ENCODE measurements at places on chromosomes 3 and 15. TPM values are rescaled to one million over a fixed set of nuclear protein-coding genes. Genes with fewer than 3 reads are reported as not detected.

GRCh38 chr3:113194823-113195401 is 16.4 kb upstream of the BOC start:
- peak; percentile 86 for DNase-seq

DNA sequence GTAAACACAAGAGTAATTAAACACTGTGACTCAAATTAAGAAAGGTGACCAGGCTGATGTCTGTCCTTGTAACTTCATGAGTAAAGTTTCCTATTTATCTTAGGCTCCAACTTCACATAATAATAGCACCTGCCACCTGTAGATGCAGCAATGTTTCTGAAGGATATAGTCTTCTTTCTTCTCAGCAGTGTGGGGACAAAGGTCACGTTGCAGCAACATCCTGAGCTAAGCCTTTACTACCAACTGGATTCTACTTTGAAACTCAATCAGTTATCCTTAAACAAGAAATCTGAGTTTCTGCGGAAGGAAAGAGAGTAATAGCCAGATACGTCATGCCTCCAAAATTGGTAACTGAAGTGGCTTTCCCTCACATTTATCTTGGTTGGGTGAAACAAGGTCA is 253.1 kb downstream of the RBMS3 start:
- no peak for DNase-seq

DNA sequence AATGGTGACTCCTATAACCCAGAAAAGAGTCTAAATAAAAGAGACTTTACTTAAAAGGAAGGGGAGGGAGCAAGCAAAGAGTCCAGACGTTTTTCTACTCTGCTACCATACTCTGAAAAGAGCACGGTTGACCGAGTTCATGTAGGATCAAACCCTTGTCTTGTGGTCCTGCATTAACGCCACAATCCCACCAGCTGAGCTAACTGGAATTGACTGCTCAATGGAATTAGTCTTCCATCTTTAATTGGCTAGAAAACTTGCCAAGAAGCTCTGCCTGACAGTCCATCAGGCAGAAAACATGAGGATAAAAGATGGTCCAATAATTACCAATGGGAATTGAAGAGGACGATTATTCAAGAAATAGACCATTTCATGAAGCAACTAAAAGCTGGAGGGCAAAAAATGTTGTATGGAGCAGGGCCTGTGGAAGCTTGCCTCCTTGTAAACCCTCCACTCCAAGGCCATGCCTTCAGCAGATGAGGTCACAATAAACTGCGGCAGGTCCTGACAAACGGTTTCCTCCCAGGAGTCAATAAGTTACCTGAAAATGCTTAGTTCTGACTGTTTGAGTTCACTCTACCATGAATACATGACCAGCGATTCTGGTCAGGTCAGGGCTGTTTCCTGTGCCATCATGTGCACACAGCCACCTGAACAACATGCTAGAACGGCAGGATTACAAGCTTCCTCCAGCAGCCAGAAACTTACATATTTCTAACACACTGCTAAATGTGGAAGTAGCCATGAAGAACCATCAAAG is 35.6 kb upstream of the ARHGEF3 start:
- DNase-seq, result no peak

- DNase-seq, result no peak
These were observed 170.7 kb downstream of the TIGIT start for GRCh38 chr3:114464548-114464947.

DNA sequence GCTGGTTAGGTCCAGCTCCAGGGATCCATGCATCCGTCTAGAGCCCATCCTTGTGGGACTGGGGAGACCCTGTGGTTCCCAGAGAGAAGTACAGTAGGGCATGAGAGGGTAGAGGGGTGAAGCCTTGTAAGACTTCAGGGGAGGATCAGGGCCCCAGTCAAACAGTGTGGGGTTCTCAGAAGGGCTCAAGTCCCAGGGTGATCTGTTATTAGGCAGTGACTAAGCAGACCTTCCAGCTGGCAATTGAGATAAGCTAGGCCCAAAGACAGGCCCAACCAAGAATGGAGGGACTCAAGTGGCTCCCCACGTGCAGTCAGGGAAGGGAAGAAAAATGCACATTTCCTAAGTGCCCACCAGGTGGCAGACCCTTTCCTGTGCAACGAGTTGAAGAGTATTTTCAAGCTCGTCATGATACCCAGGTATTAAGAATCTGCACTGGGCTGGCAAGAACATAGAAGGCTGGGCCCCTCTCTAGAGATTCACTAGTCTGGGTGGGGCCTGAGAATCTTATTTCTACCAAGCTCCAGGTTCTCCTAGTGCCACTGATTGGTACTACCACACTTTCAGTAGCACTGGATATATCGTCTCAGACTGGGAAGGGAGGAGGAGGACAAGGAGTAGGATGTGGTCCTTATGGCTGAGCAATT is 240.8 kb downstream of the NR1D2 start:
- peak; percentile 46 for DNase-seq

- DNase-seq, result no peak
These were observed 43.4 kb downstream of the TPRA1 start for GRCh38 chr3:127546970-127547733.

DNA sequence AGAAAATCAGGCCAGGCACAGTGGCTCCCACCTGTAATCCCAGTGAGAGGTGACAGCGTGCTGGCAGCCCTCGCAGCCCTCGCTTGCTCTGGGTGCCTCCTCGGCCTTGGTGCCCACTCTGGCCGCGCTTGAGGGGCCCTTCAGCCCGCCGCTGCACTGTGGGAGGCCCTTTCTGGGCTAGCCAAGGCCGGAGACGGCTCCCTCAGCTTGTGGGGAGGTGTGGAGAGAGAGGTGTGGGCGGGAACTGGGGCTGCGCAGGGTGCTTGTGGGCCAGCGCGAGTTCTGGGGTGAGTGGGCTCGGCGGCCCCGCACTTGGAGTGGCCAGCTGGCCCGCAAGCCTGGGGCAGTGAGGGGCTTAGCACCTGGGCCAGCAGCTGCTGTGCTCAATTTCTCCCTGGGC is 252.6 kb downstream of the FOXP1 start:
- no peak for DNase-seq

GRCh38 chr3:32334675-32335074 is 57.0 kb upstream of the CMTM7 start:
- DNase-seq, result no peak

DNA sequence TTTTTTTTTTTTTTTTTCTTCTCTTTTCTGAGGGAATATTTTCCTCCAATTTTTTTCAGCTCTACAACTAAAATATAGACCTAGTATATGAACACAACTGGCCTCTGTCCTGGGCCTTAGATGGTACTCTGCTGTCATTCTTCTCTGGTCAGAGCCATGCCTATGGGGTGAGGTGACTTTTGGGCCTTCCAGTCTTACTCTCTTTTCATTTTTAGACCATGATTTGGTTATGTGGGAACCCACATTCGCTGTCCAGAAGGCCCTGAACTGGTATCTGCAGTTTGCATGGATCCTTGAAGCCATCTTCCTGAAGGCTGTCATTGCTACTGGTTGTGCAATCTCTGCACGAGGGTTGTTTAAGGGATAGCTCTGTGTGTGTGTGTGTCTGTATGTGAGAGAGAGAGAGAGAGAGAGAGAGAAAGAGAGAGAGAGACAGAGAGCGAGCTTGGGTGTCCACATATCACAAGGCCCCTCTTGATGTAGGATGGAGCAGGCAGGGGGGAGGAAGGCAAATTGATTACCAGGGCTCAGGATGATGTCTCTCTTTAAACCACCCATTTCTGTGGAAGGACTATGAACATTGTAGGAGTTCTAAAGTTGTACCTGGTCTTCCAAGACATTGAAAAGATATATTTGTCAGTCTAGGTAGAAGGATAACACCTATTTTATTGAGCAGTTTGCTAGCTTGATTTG is 6.9 kb downstream of the TGFBR2 start:
- DNase-seq, result no peak

- peak; percentile 54 for DNase-seq
These were observed 1435.2 kb upstream of the CADM2 start for GRCh38 chr3:83523470-83524073.

DNA sequence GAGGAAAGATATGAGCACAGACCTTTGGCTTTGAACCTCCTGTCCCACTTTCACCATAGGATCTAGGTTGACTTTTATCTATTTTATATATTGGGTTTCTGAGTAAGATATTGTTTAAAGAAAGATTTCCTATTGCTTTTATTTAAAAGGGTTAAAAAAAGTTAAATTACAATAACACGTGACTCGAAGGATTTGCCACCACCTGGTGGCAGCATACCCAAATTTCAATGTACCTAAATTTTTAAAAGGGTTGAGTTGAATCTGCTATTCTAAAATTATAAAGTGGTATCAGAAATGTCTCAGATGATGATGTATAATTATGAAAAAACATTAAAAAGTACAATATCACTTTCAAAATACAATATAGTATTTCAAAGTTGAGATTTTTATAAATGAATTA is 368.4 kb downstream of the MECOM start:
- peak; percentile 58 for DNase-seq

- DNase-seq, result no peak
These were observed 166.5 kb upstream of the CTDSPL start for GRCh38 chr3:37695138-37695537.

- DNase-seq, result no peak
These were observed 28.8 kb upstream of the TRIM59 start for GRCh38 chr3:160478338-160478737.

DNA sequence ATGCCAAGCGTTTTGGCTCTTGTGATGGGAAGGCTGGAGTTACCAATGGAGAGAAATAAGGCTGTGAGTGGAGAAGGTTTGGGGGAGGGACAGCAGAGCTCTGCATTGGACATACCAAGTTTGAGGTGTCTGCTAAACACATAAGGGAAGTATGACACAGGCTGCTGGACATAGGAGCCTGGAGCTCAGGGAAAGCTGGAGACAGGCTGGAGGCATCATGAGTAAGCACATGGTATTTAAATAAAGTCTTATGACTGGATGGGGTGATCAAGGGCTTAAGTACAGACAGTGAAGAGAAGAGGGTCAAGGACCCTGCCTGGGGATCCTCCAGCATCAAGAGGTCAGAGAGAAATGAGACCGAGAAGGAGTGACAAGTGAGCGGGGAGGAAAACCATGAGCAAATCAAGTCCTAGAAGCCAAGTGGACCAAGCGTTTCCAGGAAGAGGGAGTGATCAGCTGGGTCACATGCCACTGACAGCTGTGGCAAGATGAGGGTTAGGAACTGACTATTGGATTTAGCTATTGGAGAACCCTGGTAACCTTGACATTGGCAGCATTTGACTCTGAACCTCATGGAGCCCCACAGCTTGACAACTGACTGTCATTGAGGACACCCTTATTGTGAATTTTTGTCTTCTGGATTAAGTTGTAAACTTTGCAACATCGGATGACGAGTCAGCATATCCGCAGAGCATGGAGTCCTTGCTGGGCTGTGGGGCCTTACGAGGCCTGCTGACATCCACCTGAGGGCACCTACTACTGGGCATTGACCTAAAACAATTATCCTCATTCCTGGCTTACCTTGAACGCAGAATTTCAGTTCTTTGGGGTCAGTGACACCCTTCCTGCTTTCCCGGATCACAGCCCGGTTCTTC is 78.7 kb upstream of the ETV5 start:
- DNase-seq, result no peak

- no peak for DNase-seq
These were observed 339.1 kb upstream of the RGMA start for GRCh38 chr15:93428150-93428549.

- no peak for DNase-seq
These were observed 339.7 kb upstream of the EPHA3 start for GRCh38 chr3:88767746-88768145.

GRCh38 chr3:178443634-178444033 is 92.6 kb upstream of the KCNMB2 start:
- DNase-seq, result peak; percentile 53

GRCh38 chr3:50687127-50687751 is 12.5 kb downstream of the DOCK3 start:
- no peak for DNase-seq

DNA sequence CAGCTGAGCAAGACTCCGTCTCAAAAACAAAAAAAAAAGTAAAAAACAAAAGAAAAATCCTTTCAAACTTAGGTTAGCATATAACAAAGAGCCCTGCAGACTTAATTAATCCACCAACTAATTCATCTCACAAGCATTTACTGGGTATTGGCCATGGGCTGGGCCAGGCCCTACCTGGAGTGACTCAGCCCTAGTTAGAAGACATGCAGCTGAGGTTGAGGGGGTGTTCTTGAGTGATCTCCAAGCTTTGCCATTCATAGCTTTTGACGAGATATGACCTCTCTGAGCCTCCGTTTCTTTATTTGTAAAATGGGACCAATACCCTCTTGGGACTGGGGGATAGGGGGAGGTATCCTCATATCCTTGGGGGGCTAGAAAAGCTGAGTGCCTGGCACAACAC is 7.8 kb downstream of the FBXL22 start:
- no peak for DNase-seq

- no peak for DNase-seq
These were observed 86.0 kb upstream of the LIMD1 start for GRCh38 chr3:45508483-45509037.

- DNase-seq, result peak; percentile 3
These were observed 200.5 kb downstream of the KLF13 start for GRCh38 chr15:31526916-31527690.

Gene TGM4
- 0.01 TPM for polyA plus RNA-seq

Gene ERC2
- polyA plus RNA-seq, result 0.20 TPM

Gene CLDN16
- 0.16 TPM for polyA plus RNA-seq

Gene BOC
- 2.9 TPM for polyA plus RNA-seq

Gene DUOXA2
- 0.98 TPM for polyA plus RNA-seq

Gene ADIPOQ
- polyA plus RNA-seq, result not detected

Gene TMCO5A
- polyA plus RNA-seq, result 0.30 TPM

Gene ZNF385D
- polyA plus RNA-seq, result 0.17 TPM

Gene GP9
- polyA plus RNA-seq, result 1.3 TPM

Gene ZBTB20
- 0.74 TPM for polyA plus RNA-seq

Gene ZCWPW2
- polyA plus RNA-seq, result 0.37 TPM
